ENCODE measurements at places on chromosomes 2 and 18.

DNA sequence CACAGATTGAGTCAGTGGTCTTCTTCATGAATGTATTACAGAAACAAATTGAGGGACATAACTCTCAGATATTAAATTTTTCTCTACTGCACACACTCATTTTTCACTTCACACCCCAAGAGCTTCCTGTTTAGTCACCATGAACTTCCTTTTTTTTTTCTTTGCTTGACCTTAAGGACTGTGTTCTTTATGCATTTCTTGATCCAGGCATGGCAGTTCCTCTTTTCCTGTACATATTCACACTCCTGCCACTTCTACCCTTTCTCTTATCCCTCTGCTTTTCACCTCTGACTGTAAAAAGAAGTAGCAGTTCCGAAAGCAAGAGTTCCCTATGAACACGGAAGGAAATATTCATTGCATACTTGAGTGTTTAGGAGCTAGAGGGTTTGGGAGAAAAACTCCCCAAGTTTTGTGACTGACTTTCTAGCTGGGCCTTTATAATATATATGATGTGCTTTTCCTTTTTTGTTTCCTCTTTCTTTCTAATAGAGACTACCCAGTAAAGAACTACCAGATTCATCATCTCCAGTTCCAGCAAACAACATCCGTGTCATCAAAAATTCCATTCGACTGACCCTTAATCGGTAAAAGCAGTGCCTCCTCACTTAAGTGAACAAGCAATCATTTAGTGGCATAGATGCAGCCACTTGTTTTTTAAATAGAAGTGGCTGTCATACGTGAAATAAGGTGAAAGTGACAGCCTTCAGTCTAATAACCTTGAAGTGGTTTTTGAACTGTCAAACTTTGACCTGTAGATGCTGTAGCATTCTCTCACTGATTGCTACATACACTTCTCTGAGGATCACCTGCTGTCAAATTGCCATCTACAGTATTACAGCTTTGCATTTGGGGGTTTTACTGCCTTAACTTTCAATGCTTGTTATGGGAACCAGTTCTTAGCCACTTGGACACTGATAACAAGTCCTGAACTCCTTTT, 40.8 kb downstream of the PAPOLG start:
- no peak for DNase-seq

DNA sequence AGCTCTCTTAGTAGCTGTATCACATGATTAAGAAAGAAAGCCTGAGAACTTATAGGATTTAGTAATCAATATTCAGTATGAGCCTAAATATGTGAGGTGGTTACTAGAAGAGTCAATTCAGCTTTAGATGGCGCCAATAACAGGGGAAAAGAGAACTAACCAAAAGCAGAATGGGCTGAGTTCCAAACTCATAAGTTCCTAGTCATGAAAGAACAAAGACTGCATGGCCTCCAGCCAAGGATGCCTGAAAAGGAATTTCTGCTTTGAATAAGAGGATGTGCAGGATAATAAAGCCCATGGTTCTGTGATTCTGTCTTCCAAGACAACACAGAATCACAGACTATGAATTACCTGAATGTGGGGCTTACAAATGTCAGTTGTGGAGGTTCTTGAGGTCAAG, 196.5 kb downstream of the SATB2 start:
- DNase-seq, result no peak

DNA sequence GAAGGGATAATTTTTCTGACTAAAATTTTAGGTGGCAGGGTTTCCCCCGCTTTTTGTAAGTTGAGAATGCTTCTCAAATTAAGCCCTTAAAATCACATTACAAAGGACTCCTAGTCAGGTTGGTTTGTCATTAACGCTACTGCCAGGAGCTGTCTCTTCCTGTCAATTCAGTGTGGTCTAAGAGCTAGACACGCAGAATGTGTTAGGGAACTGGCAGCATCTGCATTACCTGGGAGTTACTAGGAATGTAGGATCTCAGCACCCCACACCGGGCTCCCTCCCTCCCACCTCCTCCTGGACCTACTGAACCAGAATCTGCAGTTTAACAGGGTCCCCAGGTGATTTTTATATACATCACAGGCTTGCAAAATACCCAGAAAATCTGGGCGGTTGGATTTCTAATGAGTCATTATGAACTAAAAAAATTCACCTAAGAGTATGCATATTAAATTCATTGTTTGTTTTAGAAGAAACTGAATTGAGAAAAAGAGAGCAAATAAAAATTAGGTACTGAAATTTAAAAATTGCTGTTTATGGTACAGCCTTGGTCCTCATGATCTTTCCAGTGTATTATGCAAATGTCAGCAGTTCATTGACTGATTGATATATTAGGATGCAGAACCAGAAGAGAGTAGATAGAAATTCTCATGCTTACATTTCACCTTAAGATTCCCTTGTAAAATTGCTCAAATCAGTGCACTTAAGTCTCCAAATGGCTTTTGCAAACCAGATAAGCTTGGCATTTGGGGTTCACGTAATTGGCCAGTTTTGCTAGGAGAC, 130.9 kb upstream of the ITGA6 start:
- DNase-seq, result no peak

- no peak for DNase-seq
These were observed 45.1 kb upstream of the ACTR2 start for GRCh38 chr2:65182570-65182969.

DNA sequence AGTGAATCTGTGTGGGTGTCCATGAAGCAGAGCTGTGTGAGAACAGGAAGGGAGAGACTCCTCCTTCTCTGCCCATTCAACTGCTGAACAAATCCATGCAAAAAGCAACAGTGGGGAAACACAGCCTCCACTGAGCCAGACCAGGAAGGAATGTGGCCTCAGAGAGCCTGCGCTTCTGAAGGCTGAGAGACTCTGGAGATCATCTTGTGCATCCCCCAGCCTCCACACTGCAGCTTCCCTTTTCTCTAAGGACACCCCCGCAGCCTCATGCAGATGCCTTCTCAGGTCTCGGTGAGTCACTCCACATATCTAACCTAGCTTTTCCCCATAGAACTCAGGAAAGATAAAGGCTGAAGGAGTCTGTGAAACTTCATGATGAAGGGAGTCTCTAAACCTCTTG, 402.9 kb downstream of the TNS1 start:
- no peak for DNase-seq

GRCh38 chr2:100352521-100352920, 30.2 kb upstream of the LONRF2 start:
- no peak for DNase-seq

DNA sequence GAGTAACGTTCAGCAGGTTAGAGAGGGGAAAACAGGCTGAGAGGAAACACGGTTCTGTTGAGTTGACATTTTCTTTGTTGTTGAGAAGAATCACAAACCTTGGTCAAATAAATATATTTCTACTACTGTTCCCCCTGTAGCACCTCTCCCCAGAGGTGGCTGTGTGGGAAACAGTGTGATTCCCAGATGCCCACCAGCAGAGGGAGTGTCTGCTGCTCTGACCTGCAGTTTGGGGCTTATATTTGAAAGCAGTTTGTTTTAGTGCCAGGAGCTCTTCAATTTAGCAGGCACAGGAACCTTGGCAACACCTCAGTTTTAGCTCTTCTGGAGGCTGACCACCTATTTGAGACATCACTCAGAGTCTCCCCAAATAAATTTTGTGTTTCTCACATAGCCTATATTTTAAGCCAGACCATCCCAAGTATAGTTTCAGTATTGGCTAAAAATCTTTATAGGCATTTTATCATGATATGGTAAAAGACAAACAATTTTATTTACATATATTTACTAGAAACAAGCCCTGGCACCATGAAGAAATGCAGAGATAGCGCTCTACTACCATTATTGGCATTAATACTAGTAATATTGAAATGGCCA, 75.7 kb downstream of the PIK3C3 start:
- peak; percentile 31 for DNase-seq

- no peak for DNase-seq
These were observed 35.7 kb downstream of the MOGAT1 start for GRCh38 chr2:222707102-222707688.

DNA sequence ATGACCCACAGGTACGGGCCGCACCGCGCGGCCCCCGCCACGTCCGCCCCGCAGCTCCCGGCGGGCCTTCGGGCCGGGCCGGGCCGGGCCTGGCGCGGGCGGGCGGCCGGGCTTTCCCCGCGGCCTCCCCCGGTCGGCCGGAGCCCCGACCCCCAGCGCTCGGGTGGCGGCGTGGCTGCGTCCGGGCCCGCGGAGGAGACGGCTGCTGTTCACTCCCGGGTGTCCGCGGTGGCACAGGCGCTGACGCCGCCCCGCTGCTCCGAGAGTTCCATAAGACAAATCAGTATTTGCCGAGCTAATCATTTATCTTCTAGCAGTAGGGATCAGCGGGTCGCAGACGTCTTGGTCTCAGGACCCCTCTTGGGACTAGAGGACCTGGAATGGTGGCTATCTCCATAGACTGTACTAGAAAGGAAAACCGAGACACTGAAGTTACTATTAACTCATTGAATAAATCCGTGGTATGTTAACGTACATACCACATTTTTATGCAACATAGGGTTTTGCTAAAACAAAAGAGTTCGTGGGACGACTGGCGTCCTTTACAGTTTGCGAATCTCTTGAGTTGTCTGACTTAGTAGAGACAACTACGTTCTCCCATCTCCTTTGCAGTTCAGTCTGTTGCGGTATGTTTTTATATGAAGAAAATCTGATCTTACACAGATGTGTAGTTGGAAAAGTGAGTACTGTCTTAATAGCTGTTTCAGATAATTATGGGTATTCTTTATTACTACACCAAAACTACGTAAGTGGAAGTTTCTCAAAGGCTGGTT, 500 bp downstream of the LIMS1 start:
- DNase-seq, result peak; percentile 36

- no peak for DNase-seq
These were observed 152.0 kb downstream of the SRBD1 start for GRCh38 chr2:45458909-45459563.

GRCh38 chr18:26650310-26651268, 102.2 kb upstream of the KCTD1 start:
- DNase-seq, result no peak

DNA sequence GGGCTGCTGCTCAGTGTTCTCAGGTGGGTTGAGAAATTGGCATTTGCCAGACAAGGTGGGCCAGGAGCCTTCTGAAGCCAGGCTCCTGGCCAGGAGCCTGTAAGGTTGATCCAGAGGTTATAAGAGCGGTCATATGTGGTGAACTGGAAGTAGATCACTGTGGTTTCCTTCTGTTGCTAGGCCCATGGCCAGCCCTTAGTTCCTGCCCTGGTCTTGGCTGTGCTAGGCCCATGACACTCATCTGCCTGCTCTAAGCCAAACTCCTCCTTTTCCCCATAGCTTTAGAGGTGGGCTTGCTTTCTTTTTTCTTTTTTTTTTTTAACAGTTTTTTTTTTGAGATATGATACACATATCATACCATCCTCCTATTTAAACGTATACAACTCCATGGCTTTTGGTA, 5.0 kb upstream of the MGAT5 start:
- no peak for DNase-seq

DNA sequence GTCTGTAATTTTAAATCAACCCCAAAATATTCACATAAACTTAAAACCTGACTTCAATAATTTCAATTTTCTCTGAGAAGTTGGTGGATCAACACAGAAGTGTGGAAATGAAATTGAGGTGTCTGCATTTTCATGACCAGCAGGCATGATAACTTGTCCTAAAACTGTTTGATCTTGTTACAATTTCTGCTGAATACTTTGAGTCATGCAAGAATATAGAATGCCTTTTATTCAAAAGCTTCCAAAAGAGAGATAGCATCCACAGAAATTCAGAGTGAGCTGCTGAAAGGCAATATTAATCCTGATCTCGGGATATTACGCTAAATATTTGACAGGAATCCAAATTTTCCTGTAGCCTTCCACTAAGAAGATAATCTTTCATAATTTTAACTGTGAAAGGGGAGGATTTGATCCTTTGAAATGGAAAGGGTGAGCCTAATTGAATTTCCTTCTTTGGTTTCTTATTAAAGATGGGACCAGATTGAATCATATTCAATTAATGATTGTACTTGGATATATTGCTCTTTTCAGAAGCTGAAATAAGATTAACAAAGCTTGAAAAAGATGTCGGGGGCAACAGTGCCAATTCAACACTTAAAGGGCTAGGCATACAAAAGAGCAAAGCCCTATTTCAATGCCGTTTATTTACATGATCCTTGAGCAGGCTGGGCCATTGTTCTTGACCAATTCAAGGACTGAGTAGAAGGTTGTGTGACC, 129.3 kb downstream of the NCKAP5 start:
- DNase-seq, result no peak

GRCh38 chr2:3641181-3641580, 16.8 kb upstream of the ALLC start:
- DNase-seq, result no peak

DNA sequence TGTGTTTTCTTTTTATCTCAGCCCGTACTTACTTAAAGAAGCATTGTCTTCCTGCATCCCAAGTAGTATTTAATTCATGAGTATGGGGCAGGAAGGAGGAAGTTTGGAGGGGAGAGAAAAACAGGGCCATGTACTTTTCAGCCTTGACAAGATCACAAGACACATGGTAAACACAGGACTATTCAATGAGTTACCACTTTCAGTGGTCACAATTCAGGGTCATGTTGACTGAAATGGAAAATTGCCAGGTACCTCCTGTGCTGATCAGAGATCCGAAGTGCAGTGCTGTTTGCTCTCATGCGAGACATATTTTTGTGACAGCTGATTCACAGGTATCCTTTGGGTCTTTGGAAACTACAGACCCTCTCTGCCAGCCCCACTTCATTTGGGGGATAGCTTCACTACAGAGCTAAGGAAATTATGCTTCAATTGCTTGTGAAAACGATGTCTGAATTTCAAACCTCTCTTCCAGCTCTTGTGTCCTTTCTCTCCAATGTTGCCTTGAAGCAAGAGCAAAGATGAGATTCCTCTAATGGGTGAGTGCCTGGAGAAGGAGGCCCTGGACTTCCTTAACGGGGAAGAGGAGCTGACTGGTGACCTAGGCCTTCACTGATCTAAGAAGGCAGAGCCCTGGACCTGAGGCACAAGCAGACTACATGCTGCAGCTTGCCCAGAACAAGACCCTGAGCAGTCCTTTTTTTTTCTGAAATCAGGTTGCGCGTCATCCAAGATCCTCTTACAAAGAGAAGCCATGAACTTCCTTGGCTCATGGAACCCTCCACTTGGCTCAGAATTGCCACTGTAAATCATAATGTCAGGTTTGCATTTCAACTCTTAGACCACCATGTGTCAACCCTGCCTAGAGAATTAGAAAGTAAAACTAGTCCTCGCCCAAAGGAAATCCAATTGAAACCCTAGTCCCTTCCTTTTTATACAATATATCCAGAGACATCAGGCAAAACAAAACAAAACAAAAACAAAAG, 44.1 kb downstream of the EVA1A start:
- DNase-seq, result no peak

- no peak for DNase-seq
These were observed 1250.7 kb upstream of the FAM98A start for GRCh38 chr2:34849827-34850226.

DNA sequence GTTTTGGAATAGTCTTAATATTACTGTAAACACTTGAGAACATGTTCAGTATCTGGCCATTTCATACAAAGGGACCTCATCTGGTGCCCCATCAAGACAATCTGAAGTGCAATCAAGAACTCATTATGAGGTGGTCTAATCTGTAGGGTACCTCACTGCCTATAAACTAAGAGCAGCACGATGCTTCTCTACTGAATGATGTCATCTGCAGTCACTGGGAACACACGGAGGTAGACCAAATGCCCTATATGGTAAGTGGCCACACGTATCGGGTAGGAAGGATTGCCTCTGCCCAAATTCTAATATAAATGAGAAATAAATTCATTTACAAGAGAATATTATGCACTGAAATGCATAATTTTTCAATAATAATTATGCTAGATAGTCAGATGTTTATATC, 90.4 kb downstream of the SLC8A1 start:
- peak; percentile 26 for DNase-seq

All from HEK293T (cell line).